ENCODE measurements at places on chromosomes 16 and 17. TPM values are rescaled to one million over a fixed set of nuclear protein-coding genes. Genes with fewer than 3 reads are reported as not detected.

CLEC3A gene
- not detected for total RNA-seq

CHD9NB gene
- total RNA-seq: 0.96 TPM

METTL16 gene
- total RNA-seq: 34.7 TPM

RAB37 gene
- total RNA-seq: 1.3 TPM

PRSS22 gene
- 1.6 TPM for total RNA-seq

CCL5 gene
- 2.1 TPM for total RNA-seq

Measured in A549 treated with ZK216348 at 1 μM for 4 hours (cell line).